ENCODE measurements at places on chromosomes 12 and 14.

GRCh38 chr12:111747333-111747732 is 19.4 kb upstream of the ALDH2 start:
- DNase-seq = no peak

DNA sequence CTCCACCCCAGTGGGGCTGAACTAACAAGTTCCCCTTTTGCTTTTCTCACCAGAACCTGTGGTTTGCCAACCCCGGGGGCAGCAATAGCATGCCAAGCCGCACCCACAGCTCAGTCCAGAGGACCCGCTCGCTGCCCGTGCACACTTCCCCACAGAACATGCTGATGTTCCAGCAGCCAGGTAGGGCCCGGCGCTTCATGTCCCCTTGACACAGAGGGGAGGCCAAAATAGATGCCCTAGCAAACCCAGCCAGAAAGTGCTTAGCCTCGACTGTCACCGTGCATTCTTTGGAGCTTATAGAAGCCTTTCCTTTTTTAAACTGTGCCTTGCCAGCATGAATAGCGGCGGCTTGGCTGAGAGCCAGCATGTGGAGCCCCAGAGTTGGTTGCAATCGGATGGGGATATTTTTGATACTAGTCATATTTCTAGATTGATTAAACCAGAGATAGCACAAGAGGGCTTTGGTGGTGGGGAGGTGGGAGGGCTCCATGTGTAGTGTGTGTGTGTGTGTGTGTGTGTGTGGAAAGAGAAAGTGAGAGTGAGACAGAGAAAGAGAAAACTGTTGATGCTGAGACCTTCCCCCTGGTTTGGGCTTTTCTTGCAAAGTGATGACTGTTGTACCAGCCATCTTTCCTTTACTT is 126.1 kb downstream of the GCH1 start:
- no peak for DNase-seq

- DNase-seq = no peak
Observed at GRCh38 chr14:102645746-102646440, 53.4 kb downstream of the RCOR1 start.

DNA sequence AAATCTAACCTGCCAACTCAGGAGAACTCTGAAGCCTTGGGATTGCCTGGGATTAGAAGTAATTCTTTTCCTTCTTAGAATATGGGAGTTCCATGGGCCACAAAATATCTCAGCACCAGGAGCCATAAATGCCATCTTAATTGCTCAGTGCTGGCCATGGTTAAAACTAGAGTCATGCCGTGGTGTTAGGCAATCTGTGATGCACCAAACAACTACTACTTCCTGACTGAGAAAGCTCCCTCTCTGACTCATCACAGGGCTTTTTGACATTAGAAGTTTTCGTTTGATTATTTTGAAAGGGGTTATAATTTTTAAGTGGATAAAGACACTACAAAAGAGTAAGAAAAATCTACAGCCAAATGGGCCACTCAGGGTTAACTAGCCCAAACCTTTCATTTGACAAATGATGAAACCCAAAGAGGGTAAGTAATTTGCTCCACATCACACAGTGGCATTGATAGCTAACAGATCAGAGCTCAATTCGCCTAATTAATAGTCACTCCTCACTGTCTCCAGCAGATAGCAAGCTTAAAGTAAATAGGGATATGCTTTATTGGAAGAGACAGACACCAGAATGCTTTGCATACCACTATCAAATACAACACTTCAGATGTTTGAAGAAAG is 377.3 kb downstream of the EMP1 start:
- DNase-seq = no peak

- DNase-seq = no peak
Observed at GRCh38 chr14:20609215-20610001, 18.2 kb upstream of the RNASE12 start.

DNA sequence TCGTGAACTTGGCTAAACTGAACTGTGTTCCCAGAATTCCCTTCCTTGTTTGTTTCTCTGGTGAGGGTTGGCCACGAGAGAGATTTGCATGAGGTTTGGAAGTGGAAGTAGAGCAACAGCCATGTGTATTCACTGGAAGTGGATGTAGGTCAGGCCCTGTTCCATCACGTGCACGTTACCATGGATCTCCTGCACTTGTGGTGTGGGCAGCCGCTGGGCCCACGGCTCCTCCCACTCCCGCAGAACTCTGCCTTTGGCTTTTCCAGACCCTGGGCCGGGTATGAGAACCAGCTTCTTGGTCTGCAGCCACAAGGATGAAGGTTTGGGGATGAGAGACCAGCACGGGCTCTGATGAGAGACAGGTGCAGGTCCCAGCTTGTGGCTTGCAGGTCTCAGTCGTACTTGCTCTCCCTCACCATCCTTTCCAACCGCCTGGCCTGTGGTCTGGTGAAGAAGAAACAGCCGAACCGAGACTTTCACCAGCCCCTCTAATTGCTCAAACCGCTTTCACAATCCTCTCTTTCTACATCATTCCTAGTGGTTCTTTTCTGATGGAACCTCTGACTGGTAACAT is 94.9 kb downstream of the DUSP16 start:
- peak; percentile 26 for DNase-seq

- no peak for DNase-seq
Observed at GRCh38 chr12:53097207-53097563, 282 bp upstream of the IGFBP6 start.

- DNase-seq = no peak
Observed at GRCh38 chr12:63018273-63018672, 83.3 kb upstream of the PPM1H start.

DNA sequence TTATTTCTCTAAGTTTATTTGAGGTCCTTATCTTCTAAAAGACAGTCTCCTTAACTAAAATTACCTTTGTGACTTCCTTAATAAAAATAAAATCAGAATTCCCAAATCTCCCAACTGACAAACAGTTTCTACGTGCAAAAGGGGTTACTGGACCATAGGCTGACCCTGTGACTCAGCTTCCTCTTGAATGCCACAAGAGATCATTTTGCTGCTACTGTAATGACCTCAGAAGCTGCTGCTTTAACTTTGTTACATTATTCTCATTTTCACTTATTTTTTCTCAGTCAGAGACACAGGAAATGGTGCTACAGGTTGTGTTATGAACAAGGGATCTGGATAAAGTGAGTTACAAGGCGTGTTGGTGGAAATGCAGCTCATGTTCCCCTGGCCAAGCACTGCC is 132.2 kb upstream of the TMTC2 start:
- no peak for DNase-seq

- DNase-seq = no peak
Observed at GRCh38 chr14:78007160-78007559, 163.0 kb upstream of the NRXN3 start.

DNA sequence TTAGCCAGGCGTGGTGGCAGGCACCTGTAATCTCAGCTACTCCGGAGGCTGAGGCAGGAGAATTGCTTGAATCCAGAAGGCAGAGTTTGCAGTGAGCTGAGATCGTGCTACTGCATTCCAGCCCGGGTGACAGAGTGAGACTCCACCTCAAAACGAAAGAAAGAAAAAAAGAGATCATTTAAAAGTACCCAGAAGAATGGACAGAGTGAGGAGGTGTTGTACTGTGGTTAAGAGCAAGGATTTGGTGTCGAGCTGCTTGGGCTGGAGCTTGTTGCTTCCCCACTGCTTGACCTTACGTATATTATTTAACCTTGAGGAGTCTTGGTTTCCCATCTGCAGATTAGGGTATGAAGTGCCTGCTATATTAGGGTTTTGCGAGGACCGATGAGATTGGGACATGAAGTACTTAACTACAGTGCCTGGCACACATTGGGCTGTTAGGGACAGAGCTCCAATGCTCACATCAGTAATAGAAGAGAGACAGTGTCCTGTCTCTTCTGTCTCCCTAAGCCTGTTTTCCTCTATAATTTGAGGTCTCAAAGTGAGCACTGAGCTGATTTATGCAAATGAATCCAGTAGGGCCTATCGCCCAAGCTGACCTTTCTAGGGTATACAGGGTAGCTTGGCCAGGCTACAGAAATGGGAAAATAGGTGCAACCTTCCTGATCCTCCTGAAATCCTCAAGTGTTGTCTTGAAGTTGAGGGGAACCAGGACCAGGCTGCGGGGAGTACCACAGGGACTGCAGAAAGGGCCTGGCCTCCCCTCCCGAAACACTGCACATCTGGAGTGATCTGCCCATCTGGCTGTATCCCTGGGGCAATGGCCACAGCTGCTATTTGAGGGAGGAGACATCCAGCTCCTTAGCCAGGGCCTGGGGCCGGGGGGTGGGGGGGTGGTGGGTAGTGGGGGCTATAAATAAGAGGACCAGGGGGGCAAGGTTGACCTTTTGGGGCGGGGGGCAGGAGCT is 8.6 kb upstream of the HDAC7 start:
- no peak for DNase-seq

DNA sequence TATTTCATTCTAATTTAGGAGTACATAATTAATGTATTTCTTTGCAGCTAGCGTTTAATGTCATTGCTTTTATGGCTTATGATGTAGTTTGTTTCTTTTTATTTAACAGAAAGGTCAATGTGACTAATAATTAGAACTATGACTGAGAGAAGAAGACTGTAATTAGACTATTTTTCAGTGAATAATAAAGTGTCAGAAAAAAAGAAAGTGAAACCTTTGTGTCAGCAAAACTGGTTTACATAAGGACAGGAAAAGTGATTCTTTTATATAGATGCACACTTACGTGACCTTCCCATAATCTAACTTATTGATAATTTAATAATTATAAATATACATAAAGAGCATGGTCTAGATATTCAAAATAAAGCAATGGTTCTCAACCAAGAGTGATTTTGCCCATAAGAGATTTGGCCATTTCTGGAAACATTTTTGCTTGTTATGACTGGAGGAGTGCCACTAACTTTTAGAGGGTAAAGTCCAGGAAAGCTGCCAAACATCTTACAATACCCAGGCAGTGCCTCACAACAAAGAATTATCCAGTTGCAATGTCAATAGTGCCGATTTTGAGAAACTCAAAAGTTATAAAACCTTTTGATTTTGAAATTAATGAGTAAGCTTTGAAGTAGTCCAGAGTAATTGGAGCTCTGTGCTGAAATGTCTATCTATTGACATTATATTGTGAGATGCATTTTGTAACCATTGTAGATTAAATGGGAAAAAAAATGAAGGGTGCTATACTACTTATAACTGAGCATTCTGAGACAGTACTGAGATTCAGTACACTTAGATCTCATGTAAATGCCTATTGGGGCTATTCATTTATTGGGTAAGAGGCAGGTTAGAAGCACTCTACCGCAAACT is 227.1 kb downstream of the C12orf50 start:
- no peak for DNase-seq

- DNase-seq = no peak
Observed at GRCh38 chr12:13769966-13770365, 211.4 kb downstream of the GRIN2B start.

DNA sequence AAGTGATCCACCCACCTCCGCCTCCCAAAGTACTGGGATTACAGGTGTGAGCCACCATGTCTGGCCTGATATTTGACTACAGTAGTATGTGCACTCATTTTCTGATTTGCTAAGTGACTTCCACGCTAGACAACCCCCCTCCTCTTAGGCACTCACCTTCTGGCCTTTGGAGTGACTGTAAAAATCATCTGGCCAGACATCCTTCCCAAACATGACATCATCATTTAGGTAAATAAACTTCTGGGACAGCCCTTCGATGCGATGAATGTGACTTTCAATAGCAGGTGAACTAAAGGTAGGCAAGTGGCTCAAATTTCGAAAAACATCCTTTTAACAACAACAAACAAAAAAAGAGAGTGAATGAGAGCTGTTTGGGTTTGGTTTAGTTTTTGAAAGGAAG is 30.6 kb upstream of the SYCP3 start:
- no peak for DNase-seq

DNA sequence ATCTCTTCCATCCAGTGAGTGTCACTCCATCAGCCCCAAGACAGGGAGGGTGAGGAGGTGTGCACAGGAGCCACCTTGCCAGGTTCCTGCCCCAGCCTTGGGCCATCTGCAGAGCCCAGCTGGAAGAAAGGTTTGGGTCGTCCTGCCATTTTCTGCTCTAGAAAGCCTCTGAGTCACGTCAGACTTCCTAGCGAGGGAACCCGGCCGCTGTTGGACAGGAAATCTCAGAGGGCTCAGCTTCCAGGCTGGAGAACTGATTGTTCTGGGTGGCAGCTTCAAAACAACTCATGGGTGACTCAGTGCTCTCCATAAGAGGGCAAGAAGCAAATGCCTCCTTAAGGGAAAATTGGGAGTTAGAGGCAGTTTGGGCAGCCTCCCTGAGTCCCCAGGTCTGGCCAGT is 16.6 kb downstream of the HIP1R start:
- DNase-seq = no peak

GRCh38 chr14:97959251-97959650 is 1162.1 kb downstream of the VRK1 start:
- no peak for DNase-seq

DNA sequence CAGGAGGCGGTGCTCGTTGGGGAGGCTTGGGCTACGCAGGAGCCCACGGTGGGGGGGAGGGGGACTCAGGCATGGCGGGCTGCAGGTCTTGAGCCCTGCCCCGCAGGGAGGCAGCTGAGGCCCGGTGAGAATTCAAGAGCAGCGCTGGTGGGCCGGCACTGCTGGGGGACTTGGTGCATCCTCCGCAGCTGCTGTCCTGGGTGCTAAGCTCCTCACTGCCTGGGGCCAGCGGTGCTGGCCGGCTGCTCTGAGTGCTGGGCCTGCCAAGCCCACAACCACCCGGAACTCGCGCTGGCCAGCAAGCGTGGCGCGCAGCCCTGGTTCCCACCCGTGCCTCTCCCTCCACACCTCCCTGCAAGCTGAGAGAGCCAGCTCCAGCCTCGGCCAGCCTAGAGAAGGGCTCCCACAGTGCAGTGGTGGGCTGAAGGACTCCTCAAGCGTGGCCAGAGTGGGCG is 3.2 kb downstream of the METTL25 start:
- DNase-seq = no peak

All from stimulated activated CD4-positive, alpha-beta T cell treated with anti-CD3 and anti-CD28 coated beads, TNF-alpha, amount 100 ng/mL, for 4 hours (primary cell).